Type B pancreatic cell (in vitro differentiated cells): ENCODE measurements at places on chromosomes 6 and 20.

- DNase-seq = no peak
- no peaks in the 10 kb centered on the region for H3K36me3 ChIP-seq
- no peaks in the 10 kb centered on the region for H3K27me3 ChIP-seq
- peaks cover 4% of the 10 kb centered on the region for H3K4me1 ChIP-seq
Observed at GRCh38 chr6:84018453-84019061, 15.0 kb upstream of the MRAP2 start.

GRCh38 chr20:642398-643174 lies 10.4 kb downstream of the SRXN1 start:
- H3K27me3 ChIP-seq = peaks cover 24% of the 10 kb centered on the region
- no peaks in the 10 kb centered on the region for H3K36me3 ChIP-seq
- DNase-seq = no peak
- peak overlapping the region; percentile 70 for H3K4me3 ChIP-seq
- H3K4me1 ChIP-seq = peaks cover 10% of the 10 kb centered on the region

DNA sequence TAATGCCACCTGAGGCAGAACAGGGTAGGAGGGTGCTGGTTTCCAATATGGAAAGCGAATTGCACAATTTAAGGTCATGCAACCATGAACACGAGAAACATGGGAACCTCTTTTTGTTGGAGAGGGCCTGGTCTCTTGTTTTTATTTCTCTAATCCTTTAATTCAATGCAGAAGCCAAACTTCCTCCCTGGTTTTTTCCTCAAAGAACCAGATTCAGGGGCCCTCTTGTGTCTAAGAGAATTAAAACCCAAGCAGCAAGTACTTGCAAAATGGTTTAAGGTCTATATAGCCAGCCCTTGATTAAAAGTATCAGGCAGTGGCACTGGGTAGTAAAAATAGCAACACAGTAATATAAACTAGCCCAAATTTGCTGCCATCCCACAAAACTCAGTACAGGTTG lies 19.5 kb downstream of the GSTA4 start:
- H3K4me1 ChIP-seq = peaks cover 18% of the 10 kb centered on the region
- H3K27ac ChIP-seq = no peak overlapping the region
- no peak for DNase-seq
- H3K36me3 ChIP-seq = peaks cover 13% of the 10 kb centered on the region
- H3K4me3 ChIP-seq = no peak overlapping the region

- H3K36me3 ChIP-seq = no peaks in the 10 kb centered on the region
- no peak for DNase-seq
- H3K27me3 ChIP-seq = peaks cover 64% of the 10 kb centered on the region
- H3K4me3 ChIP-seq = no peak overlapping the region
Observed at GRCh38 chr6:33015798-33016197, 6.4 kb upstream of the HLA-DOA start.

GRCh38 chr6:52333840-52334200 lies 28.1 kb upstream of the PAQR8 start:
- peak overlapping the region; percentile 84 for H3K27ac ChIP-seq
- H3K36me3 ChIP-seq = no peaks in the 10 kb centered on the region
- H3K4me1 ChIP-seq = peaks cover 25% of the 10 kb centered on the region
- H3K4me3 ChIP-seq = peak overlapping the region; percentile 2

- H3K27ac ChIP-seq = no peak overlapping the region
- no peak for DNase-seq
- peaks cover 31% of the 10 kb centered on the region for H3K36me3 ChIP-seq
- no peak overlapping the region for H3K4me3 ChIP-seq
Observed at GRCh38 chr6:43339168-43339567, 30.3 kb downstream of the ZNF318 start.

- H3K4me3 ChIP-seq = no peak overlapping the region
- no peak for DNase-seq
- H3K4me1 ChIP-seq = peaks cover 11% of the 10 kb centered on the region
Observed at GRCh38 chr6:163659803-163660202, 245.3 kb downstream of the QKI start.

GRCh38 chr20:58464838-58465237 lies 50.4 kb downstream of the APCDD1L start:
- no peak for DNase-seq
- H3K36me3 ChIP-seq = no peaks in the 10 kb centered on the region
- H3K27me3 ChIP-seq = no peaks in the 10 kb centered on the region
- peak overlapping the region; percentile 39 for H3K4me3 ChIP-seq

- no peak overlapping the region for H3K27ac ChIP-seq
- no peaks in the 10 kb centered on the region for H3K4me1 ChIP-seq
- H3K4me3 ChIP-seq = no peak overlapping the region
- DNase-seq = peak; percentile 20
- H3K36me3 ChIP-seq = no peaks in the 10 kb centered on the region
Observed at GRCh38 chr6:4655196-4656025, 120.8 kb upstream of the CDYL start.

DNA sequence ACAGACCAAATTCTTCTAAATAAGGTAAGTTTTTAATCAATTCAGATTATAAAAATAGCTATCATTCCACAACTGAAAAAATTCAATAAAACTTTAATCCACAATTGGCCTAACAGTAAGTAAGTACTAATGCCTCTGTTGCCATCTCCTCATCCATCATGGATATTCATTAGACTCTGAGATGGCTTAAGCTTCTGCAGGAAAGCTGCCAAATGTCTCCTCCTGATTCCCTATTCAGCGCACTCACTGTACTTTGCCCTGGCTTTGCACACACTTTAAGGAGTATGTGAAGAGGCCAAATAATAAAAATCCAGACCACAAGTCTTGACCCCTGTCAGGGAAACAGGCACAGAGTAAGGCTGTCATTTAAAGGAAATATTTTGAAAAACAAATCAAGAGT lies 23.6 kb downstream of the PGM3 start:
- H3K4me1 ChIP-seq = no peaks in the 10 kb centered on the region
- no peak for DNase-seq

- peaks cover 3% of the 10 kb centered on the region for H3K36me3 ChIP-seq
- H3K27ac ChIP-seq = peak overlapping the region; percentile 86
- DNase-seq = no peak
- H3K4me1 ChIP-seq = peaks cover 4% of the 10 kb centered on the region
Observed at GRCh38 chr6:104959026-104959858, 2.3 kb downstream of the LIN28B start.

DNA sequence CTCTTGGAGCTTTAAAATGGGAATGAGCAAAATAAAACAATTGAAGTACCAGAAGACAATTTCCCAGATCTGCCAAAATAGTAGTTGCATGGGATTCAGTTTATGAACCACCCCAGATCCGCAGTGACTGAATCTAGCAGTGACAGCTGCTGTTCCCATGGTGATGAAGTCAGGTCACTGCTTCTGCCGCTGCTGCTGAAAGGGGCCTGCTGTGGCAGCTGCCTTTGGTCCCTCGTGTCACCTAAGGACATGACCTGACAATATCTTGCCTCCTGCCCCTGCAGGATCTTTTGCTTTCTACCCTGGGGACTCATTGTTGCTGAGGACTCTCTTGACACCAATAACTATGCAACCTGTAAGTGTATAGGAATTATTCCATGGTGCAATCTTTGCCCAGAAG lies 34.3 kb upstream of the OGFRL1 start:
- H3K27ac ChIP-seq = no peak overlapping the region
- H3K4me3 ChIP-seq = no peak overlapping the region
- H3K36me3 ChIP-seq = no peaks in the 10 kb centered on the region

DNA sequence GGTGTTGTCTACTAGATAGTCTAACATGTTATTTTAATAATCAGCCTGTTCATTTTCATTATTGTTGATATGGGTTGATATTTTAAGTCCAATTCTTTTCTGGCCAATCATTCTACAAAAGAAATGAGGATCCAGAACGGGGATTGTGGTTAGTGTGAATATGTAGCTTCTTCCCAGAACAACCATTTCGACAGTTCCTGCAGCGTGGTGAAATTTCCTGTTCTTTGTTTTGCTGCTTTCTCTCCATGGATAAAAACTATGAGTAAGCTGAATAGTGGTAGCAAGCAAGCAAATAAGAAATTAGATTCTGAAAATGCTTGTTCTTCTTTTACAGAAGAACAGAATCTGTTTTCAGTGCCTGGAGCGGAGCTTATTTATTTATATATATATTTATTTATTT lies 65.5 kb upstream of the F13A1 start:
- no peak for DNase-seq
- peaks cover 11% of the 10 kb centered on the region for H3K27me3 ChIP-seq
- H3K4me3 ChIP-seq = no peak overlapping the region
- H3K36me3 ChIP-seq = no peaks in the 10 kb centered on the region
- no peaks in the 10 kb centered on the region for H3K4me1 ChIP-seq
- H3K27ac ChIP-seq = no peak overlapping the region

DNA sequence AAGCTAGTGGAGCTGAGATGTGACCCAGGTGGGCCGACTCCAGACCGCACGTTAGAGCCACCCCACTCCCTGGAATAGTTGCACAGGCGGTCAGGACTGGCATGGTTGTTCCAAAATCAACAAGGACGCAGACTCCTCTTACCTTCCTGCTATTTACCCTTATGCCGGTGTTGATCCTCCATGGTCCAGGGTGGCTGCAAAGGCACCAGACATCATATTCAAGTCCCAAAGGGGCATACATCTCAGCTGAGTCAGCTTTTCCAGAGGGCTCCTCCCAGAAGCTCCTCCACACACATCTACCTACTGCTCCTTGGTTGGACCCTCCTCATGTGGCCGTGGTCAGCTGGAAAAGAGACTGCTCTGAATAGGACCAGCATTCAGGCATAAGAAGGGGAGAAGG lies 112.2 kb downstream of the SYCP2 start:
- no peak for DNase-seq
- no peaks in the 10 kb centered on the region for H3K4me1 ChIP-seq
- no peaks in the 10 kb centered on the region for H3K36me3 ChIP-seq
- peaks cover 16% of the 10 kb centered on the region for H3K27me3 ChIP-seq
- no peak overlapping the region for H3K27ac ChIP-seq
- H3K4me3 ChIP-seq = no peak overlapping the region

DNA sequence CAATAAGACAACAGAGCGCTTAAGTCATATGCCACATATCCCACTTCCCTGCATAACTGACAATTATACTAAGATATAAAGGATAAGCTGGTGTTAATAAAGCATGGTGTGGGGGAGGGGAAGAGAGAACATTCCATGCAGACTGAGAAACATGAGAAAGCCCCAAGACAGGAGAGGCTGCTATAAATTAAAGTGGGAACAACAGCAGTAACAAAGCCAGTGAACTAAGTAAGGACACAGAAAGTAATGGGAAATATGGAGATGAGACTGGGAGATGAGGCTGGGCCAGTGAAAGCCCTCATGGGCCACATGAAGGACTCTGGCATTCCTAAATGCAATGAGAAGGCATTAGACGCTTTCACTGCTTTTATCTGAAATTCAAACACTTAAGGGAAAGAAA lies 41.3 kb downstream of the SESN1 start:
- H3K36me3 ChIP-seq = peaks cover 6% of the 10 kb centered on the region
- DNase-seq = no peak
- no peaks in the 10 kb centered on the region for H3K27me3 ChIP-seq
- peaks cover 15% of the 10 kb centered on the region for H3K4me1 ChIP-seq

DNA sequence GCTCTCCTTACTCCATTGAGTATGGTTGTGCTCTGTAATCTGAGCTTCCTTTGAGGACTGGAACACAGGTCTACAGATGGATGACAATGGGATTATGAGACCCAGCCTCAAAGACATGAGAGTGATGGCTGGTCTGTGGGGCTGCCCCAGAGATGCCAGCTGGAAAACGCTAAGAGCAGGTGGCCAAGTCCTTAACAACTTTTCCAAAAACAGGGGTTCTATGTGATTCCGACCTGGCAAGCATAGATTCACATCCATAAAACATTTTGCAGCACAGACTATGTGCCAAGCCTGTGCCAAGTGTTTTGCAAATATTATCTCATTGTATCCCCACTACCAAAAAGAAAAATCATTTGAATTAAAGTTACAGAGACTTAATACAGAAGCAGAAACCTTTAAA lies 270.4 kb downstream of the PTPRT start:
- H3K27me3 ChIP-seq = peaks cover 2% of the 10 kb centered on the region
- no peak overlapping the region for H3K4me3 ChIP-seq
- no peaks in the 10 kb centered on the region for H3K4me1 ChIP-seq
- no peak for DNase-seq
- no peak overlapping the region for H3K27ac ChIP-seq
- H3K36me3 ChIP-seq = no peaks in the 10 kb centered on the region

DNA sequence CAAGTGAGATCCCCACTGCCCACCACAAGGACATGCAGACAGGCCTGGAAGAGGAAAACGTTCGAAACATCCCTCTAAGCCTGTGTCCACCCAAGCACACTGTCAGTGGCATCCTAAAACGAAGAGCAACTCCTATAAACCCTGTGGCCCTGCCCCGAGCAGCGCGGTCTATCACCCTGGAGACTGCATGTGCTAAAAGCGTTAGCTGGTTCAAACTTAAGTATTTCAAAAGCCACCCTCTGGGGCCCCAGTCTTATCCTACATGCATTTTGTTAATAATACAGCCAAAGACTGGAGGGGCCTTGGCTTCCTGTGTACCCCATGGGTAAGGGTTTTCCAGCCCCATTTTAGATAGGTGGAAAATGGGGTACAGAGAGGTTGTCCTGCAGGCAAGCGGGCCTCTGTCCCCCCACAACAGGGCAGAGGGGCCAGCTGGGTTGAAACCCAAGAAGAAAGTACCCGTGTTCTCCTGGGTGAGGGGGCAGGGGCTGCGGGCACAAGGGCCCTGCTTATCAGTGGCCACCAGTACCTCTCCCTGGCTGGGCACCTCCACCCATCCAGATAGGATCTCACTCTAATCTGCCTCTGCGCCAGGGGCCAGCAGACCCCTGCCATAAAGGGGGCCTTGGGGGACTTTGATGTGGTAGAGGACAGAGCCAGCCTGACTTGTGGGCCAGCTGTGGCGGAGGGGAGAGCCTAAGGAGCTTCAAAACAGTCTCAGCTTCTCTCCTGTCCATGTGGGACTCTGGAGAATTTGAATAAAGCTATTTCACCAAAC lies 28.3 kb downstream of the PREX1 start:
- no peak for DNase-seq
- H3K27me3 ChIP-seq = peaks cover 17% of the 10 kb centered on the region
- no peak overlapping the region for H3K27ac ChIP-seq

GRCh38 chr6:90186026-90186425 lies 110.6 kb downstream of the BACH2 start:
- H3K27ac ChIP-seq = no peak overlapping the region
- no peak for DNase-seq
- no peak overlapping the region for H3K4me3 ChIP-seq
- no peaks in the 10 kb centered on the region for H3K36me3 ChIP-seq

DNA sequence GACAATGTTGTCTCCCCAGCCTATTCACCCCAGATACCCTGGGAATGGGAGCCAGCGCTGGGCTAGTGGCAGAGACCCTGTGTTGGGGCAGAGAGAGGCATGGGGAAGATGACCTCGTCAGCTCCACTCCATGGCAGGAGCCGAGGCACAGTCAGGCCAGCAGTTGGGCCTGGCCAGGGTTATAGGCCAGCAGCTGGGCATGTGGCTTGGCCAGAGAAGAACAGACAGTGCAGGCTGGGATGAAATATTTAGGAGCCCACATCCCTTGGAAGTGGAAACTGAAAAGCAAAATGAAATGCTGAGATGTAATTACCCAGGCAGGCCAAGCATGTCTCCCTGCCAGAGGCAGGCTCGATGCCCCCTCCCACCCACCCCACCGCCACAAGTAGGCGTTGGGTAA lies 70.0 kb downstream of the GRM4 start:
- H3K27ac ChIP-seq = no peak overlapping the region
- H3K27me3 ChIP-seq = no peaks in the 10 kb centered on the region
- no peak overlapping the region for H3K4me3 ChIP-seq
- no peak for DNase-seq
- no peaks in the 10 kb centered on the region for H3K36me3 ChIP-seq
- H3K4me1 ChIP-seq = no peaks in the 10 kb centered on the region
